ENCODE measurements at places on chromosomes 1 and 21. TPM values are rescaled to one million over a fixed set of nuclear protein-coding genes. Genes with fewer than 3 reads are reported as not detected.

DNA sequence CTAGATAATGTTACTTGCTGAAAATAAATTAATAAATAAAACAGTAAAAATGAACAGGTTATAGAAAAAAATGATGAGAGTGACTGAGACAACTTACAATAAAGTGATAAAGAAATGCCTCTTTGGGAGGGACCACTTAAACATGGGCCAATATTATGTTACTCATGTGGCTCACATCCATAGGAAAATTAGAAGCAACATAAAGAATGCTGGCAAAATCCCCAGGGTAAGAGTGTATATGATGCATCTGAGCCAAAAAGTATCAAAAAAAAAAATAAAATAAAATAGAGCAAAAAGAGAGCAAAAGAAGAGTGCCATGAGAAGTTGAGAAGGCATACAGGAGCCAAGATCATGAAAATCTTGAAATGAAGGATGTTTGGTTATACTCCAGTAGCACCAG, 818.0 kb downstream of the LTN1 start:
- DNase-seq = no peak

- DNase-seq = no peak
Measured at GRCh38 chr1:155989242-155990004, 11.1 kb upstream of the ARHGEF2 start.

Gene TTC24
- polyA plus RNA-seq = 0.89 TPM

Gene MAB21L3
- 0.71 TPM for polyA plus RNA-seq

Gene KRTAP10-12
- not detected for polyA plus RNA-seq

Gene OR14K1
- not detected for polyA plus RNA-seq

Measured in right renal pelvis (tissue), 4 donors.